Fibroblast of the conjunctiva (primary cell): ENCODE measurements at places on chromosomes 6 and 20.
A peak's percentile ranks its signal among the peaks of the same experiment; 100 is the strongest.

GRCh38 chr20:1473246-1474220, 6.9 kb upstream of the NSFL1C start:
- no peak for DNase-seq

GRCh38 chr20:58959652-58960051, 21.4 kb upstream of the NELFCD start:
- DNase-seq: no peak

- DNase-seq: no peak
These were observed 2.4 kb upstream of the BLCAP start for GRCh38 chr20:37529968-37530600.

- no peak for DNase-seq
These were observed 21.1 kb downstream of the FAM110A start for GRCh38 chr20:854601-855000.

- no peak for DNase-seq
These were observed 250.1 kb downstream of the BCKDHB start for GRCh38 chr6:80356545-80356944.

DNA sequence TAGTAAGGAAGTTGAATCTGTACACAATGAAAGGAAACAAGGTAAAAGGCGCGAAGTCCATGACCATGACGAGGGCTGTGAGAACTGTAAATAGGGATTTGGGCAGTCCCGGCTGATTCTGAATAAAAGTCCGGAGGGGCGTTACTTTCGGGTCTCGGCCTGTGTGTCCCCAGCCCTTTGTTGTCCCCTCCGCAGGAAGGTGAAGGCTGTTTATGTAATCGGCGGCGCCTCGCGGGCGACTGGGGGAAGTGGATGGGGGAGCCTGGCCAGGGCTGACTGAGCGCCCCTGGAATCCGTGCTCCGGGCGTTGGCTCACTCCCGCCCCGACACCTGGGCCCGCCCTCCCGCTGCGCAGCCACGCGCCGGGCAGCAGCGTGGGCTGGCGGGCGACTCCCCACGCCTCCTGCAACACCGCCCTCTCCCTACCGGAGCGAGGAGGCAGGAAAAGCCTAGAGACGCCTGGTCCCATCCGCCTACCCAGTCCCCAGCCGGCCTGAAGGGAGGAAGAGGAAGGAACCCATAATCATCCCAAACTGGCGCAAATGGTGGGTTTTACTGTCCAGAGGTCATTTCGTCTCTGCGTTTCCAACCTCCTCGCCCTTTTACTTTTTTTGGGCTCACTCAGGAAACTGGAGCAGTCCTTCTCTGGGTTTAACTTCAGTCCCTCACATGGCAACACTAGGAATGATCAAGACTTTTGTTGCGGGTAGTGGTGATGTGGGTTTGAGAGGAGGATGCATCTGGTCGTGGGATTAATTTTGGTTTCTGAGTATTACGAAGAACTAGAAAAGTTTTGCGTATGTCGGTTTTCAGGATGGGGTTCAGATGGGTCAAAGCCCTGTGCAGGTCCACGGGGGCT, 12.1 kb downstream of the TRIM31 start:
- no peak for DNase-seq

DNA sequence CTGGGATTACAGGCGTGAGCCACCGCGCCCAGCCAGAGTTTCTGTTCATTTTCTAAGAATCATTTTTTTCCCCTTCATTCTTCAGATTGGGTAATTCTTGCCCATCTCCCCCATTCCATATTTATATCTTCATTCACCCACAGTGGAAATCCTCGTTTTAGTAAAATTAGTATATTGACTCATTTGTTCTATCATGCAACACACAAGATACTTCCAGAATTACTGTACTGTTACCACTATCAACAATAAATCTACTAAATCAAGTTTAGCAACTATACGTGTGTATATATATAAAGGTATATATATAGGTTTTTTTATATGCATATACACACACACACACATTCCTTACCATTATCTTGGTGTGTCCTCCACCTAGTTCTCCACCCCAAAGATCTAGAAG, 41.2 kb upstream of the KCNG1 start:
- DNase-seq: no peak

DNA sequence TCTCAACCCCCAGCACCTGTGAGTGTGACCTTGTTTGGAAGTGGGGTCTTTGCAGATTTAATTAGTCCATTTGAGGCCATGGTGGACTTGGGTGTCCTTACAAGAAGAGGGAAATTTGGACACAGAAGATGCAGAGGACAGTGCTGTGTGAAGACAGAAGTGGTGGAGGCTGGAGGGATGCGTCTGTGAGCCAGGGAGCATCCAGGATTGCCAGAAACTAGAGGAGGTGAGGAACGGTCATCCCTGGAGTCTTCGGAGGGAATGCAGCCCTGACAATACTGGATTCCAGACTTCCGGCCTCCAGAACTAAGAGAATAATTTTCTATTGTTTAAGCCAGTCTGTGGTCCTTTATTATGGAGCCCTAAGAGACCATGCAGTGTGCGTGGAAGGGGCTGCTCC, 22.9 kb upstream of the NPBWR2 start:
- no peak for DNase-seq

GRCh38 chr6:149714442-149714841, 3.5 kb downstream of the LATS1 start:
- no peak for DNase-seq

- DNase-seq: no peak
These were observed 1.1 kb downstream of the PCSK2 start for GRCh38 chr20:17227669-17228623.

- no peak for DNase-seq
These were observed 15.0 kb upstream of the PMEPA1 start for GRCh38 chr20:57724610-57725405.

DNA sequence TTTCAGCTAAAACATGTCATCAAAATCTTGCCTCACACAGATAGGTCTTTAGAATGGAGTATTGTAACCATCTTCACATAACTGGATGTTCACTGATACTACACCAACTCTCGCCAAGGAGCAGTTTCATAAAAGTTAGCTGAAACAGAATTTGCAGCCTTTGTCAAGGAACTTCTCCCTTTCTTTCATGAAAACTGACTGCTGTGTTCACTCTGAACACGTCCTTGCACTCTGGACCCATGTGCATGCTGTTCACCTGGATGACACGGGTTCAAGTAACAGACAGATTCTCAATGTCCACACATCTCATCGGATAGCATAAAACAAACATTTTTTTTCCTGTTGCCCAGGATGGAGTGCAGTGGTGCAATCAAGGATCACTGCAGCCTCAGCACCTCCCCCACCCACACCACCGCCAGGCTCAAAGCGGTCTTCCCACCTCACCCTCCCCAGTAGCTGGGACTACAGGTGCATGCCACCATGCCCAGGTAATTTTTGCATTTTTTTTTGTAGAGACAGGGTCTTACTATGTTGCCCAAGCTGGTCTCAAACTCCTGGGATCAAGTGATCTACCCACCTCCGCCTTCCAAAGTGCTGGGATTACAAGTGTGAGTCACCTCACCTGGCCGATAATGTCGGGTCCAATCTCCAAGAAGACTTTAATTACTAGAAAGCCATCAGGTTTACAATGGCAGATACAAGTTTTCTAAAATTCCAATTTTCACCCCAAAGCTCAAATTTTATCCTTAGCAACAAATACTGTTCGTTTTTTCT, 9.4 kb downstream of the DIDO1 start:
- no peak for DNase-seq

GRCh38 chr20:50980071-50980681, 21.6 kb downstream of the MOCS3 start:
- DNase-seq: peak; percentile 95

GRCh38 chr6:110543106-110543505, 66.7 kb upstream of the SLC22A16 start:
- DNase-seq: no peak

GRCh38 chr6:28478518-28478917, 35.2 kb upstream of the ZSCAN23 start:
- DNase-seq: no peak

- DNase-seq: no peak
These were observed 129.5 kb upstream of the GGTLC1 start for GRCh38 chr20:24118034-24118433.

- DNase-seq: no peak
These were observed 11.9 kb upstream of the ME1 start for GRCh38 chr6:83442752-83443151.

GRCh38 chr6:161439093-161439492, 165.2 kb upstream of the AGPAT4 start:
- DNase-seq: peak; percentile 56

DNA sequence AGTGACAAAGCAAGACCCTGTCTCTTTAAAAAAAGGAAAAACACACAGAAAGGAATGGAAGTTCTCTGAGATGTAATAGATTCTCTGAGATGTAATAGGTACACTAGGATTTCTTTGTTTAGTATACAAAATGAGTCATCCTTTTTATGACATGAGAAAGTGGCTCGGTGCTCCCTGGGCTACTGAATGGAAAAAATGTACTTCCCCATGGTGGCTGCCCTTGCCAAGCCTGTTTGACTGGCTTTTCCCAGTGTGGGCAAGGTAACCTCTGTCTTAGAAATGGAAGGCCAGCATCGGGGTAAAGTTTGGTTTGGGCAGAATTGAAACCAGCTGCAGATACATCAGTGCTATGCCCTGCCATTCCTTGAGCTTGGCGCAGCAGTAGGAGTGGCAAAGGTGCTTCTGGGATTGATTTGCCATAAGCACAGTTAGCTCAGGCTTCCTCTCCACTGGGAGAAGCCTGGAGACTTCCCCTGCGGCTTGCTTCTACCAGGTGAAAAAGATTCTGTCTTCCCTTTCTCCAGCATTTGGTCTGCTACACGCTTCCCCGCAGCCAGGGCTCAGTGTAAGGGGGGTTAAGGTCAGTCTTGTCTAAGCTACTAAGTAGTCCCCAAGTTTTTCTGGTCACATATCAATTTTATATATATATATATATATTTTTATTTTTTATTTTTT, 24.5 kb downstream of the ARFGEF2 start:
- no peak for DNase-seq

DNA sequence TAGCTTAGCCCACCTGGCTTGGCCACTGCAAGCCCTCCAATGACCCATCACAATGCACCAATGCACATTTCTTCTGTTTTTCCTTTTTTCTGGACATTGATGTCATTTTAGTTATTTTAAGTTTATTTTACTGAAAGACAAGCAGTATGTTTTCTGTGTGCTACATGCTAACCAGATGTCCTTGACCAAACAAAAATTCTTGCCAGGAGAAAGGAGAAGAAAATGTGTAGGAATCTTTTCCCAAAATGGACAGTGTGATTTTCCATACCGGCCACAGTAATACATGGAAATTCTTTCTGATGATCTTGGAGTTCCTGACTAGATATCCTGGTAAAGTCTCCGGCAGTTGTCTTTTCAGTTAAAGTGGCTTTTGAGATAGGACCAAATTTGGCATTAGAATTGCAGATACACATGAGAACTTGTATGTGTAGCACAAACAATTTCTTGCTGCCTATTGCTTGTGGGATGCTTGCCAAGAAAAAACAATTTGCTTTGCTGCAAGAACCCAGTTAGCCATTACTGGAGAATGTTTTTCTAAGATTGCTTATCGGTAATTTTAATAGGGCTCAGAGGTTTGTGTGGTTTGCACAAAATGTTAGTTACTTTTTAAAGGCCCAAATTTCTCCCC, 696.5 kb upstream of the CITED2 start:
- DNase-seq: peak; percentile 88

DNA sequence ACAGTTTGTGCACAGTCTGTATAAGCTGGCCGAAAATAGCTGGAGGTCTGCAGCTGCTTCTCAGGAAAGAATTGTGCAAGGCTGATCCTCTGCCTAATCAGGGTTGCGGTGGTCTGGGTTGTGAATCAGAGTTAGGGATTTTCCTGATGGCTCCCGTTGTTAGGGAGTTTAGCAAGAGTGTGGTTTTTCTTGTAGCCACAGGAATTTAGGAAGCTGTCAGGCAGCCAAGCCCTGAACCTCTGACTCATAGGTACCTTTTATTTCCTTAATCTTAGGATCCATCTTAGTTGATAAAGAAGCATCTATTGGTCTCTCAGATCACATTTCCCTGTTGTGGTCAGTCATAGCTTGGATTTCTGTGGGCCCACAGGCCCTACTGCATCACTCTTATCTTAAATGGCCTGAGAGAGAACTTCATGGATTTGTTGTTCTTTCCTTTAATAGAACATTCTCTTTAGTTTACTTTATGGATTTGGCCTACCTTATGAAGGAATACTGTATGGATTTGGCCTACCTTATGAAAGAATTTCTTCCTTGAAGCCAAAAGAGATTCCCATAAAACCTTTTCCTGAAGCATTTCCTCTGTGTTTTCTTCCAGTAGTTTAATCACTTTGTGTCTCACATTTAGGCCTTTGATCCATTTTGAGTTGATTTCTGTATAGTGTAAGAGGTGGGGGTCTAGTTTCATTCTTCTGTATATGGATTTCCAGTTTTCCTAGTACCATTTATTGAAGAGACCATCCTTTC, 10.3 kb downstream of the KIF25 start:
- peak; percentile 91 for DNase-seq

DNA sequence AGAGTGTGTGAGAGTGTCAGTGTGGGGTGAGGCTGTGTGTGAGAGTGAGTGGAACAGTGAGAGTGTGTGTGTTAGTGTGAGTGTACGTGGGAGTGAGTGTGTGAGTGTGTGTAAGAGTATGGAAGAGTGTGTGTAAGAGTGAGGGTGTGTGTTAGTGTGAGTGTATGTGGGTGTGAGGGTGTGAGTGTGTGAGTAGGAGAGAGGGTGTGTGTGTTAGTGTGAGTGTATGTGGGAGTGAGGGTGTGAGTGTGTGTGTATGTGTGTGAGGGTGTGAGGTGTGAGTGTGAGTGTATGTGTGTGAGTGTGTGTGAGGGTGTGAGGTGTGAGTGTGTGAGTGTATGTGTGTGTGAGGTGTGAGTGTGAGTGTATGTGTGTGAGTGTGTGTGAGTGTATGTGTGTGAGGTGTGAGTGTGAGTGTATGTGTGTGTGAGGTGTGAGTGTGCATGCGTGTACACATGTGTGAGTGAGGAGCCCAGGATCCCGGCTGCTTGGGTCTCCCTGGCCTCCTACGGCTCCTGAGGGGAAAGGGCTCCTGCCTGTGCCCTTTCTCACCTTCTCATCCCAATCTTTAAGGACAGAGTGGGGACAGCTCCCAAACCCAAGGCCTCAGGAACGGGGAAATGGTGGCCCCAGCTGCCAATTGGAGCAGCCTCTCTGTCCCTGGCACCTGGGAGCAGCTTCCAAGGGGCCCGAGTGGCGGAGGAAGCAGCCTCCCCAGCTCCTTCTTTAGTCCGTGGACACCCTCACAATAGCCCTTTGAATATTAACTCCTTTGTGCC, 100.2 kb downstream of the PSMB1 start:
- no peak for DNase-seq

DNA sequence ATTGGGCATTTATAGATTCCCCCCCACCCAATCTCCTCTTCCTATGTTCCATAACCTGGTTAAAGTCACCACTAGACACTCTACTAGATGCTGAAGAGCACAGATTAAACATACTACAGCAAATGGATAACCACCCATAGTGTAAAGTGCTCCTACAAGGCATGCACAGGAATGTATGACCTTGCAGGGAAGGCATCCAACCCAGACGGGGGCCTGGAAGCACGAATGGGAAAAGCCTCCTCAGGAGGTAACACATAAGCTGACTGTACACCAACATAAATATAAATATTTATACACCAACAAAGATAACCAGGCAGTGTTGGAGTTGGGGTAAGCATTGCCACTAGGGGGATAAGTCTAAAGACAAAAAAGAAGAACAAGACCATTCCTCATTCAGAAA, 691.7 kb downstream of the GRIK2 start:
- no peak for DNase-seq
